ENCODE measurements at places on chromosomes 1 and 21. TPM values are rescaled to one million over a fixed set of nuclear protein-coding genes. Genes with fewer than 3 reads are reported as not detected.

Gene DDX20
- 17.3 TPM for total RNA-seq

Gene WLS
- total RNA-seq = 1.5 TPM

Gene SMCP
- total RNA-seq = not detected

Gene KRTAP19-1
- total RNA-seq = not detected

Gene PLEKHA6
- 72.7 TPM for total RNA-seq

Gene POGK
- total RNA-seq = 60.3 TPM

Gene RNF187
- total RNA-seq = 201 TPM

Gene PRELP
- total RNA-seq = not detected

Gene S100A7A
- not detected for total RNA-seq

Gene SLC45A3
- total RNA-seq = 3.7 TPM

Gene SON
- total RNA-seq = 289 TPM
